AG10803 (cell line): ENCODE measurements at places on chromosomes 12 and 14.

DNA sequence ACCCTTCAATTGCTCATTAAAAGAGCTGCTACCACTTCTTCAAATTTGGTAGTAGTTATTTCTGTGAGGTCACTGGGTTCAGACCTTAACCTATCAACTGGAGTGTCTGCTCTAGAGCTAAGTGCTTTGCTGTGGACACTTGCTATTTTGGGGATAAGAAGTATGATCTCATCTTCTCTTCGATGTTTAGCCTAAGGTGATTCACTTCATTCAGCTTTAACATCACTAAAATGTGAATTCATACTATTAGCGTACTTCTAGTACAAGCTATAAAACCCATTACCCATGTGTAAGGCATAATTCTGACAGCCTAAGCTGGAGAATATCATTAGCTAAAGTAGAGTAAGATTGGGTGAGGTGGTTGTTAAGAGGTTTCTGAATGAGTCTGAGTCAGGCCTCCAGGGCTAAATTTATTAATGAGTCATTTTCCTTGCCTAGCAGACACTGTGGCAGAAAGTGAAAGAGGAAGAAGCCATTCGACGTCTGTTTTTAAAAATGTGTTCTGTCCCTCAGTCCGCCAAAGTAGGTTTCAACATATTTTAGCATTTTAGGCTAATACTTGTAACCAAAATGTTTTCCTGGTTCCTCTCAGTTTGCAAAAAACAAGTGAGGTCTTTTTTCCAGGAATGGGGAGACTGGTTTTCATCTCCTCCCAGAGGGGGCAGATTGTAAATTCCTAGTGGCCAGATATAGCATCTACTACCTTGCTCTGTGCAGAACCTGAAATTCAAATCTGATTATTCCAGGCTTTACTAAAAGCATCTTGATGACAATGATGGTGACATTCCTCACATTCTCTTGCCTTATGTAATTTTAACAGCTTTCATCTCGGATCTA lies 103.6 kb downstream of the SSPN start:
- DNase-seq = peak; percentile 71

DNA sequence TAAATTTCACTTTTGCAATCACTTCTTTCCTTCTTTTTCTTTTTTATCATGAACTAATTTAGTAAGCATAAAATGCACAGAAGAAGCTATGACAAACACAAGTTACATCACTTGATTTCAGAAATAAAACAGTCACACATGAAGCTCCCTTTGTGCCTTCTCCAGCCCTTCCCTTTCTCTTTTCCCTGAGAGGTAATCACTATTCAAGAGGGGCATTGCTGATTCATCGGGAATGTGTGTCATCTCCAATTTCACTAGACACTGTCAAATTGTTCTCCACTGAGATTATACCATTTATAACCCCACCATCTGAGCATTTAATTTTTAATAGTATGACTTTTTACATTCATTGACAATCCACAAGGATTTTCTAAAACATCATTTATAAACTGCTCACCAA lies 91.6 kb upstream of the PTPRQ start:
- DNase-seq = no peak

DNA sequence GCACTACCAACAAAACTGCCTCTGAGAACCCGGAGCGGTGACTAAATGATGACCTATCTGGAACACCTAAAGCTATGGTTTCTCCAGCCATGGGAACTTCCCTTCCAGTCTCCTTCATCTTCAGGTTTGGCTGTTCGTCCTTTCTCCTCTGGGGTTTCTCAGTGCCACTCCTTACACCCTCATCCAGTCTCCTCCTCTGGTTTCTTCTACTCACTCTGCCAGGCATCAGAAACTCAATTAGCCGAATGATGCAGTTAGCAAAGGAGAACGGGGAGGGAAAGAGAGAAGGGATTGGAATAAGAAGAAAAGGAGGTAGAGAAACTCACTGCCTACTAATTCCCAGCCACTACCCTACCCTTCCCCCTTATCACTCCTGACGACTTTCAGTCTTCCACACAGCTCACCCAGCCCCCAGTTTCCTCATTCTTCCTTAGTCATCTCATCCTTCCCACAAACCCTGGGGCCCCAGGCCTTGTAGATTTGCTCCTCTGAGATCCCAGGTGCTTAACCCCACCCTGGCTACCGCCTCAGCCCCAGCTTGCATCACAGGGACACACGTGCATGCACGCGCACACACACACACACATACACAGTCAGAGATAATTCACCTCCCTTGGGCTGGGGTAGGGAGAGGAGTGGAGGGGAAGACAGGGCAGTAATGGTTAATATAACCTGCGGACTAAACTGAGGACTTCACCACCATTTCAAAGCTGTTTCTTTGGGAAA lies 13.0 kb downstream of the FGD6 start:
- DNase-seq = peak; percentile 84

GRCh38 chr12:99767809-99768208 lies 120.3 kb downstream of the GARIN6 start:
- DNase-seq = peak; percentile 34

GRCh38 chr12:46406352-46407027 lies 33.9 kb upstream of the SLC38A2 start:
- DNase-seq = no peak

DNA sequence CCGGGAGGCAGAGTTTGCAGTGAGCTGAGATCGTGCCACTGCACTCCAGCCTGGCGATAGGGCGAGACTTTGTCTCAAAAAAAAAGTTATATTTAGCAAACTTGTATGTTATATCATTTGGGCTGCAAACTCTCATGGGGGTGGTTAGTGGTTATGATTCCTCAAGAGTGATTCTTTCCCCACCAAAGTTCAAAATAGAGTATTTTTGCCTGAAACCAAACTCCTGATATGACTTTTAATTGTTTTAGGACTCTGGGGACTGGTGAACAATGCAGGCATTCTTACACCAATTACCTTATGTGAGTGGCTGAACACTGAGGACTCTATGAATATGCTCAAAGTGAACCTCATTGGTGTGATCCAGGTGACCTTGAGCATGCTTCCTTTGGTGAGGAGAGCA lies 18.6 kb downstream of the HSD17B6 start:
- DNase-seq = no peak

DNA sequence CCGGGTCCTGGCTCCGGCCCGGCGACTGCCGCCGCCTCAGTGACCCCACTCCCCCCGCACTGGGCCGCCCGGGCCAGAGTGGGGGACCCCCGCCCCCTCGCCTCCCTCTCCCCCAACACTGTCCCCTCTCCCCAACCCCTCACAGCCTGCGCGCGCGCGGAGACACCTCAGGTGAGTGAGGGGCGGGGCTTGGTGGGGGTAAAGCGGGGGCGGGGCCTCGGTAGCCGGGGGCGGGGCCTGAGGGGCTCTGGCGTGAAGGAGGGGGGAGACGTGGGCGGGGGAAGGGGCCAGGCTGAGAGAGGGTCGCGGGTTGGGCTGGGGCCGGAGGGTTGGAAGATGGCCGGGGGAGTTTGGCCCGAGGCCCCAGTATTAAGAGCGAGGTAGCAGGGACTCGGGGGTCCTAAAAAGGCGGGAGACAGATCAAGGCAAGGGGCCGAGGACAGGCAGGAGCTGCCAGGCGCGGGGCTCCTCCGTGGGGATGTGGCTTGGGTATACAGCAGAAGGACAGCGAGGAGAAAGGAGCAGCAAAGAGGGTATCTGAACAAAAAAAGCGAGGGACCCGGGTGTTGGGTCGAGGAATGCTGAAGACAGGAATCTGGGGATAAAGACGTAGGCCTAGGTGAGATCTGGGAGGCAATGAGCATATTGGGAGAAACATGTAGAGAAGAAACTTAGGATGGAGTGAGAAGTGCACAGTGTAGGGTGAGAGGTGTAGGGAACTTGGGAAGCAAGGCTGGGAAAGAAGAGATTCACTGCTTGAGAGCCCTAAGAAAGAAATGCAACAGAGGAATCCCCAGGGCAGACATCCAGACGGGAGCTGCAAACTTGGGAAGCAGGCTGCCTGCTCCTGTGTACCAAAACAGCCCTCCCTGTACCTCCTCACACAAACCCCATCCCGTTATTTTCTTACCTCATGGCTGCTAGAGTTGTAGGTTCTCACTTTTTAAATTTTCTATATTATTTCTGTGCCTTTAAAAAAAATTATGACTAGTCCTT lies 10.8 kb downstream of the SUOX start:
- DNase-seq = peak; percentile 31

DNA sequence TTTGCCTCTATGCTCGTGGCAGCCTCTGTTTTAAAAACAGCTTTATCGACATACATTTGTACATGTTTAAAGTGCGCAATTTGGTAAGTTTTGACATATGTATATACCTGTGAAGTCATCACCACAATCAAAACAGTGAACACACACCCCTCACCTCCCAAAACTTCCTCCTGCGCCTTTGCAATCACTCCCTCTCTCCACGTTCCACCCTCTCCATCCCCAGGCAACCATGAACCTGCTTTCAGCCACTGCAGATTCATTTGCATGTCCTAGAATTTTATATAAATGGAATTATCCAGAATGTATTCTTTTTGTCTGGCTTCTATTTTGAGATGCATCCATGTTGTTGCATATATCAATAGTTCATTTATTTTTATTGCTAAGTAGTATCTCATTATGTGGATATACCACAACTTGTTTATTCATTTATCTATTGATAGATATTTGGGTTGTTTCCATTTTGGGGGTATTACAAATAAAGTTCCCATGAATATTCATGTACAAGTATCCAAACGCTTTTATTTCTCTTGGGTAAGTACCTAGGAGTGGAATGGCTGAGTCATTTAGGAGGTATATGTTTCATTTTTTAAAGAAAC lies 15.5 kb upstream of the CHGA start:
- no peak for DNase-seq

GRCh38 chr14:70045844-70046535 lies 142.8 kb downstream of the SLC8A3 start:
- peak; percentile 43 for DNase-seq

DNA sequence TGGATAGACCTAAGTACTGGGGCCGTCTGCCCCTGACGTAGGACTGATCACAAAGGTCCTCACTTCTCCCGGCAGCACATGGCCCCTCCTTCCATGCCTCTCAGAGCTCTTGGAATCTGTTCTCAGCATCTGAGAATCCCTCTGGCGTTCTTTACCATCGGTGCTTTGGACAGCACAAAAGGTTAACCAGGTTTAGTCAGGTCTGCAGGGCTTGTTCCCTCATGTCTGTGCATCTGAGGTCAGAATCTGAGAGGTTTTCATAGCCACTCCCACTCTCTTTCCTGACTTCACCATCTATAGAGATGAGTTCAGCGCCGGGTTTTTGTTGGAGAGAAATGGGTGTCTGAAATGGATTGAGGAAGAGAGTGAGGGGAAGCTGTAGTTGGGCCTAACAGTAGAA lies 130.0 kb upstream of the ARHGAP5 start:
- DNase-seq = no peak

DNA sequence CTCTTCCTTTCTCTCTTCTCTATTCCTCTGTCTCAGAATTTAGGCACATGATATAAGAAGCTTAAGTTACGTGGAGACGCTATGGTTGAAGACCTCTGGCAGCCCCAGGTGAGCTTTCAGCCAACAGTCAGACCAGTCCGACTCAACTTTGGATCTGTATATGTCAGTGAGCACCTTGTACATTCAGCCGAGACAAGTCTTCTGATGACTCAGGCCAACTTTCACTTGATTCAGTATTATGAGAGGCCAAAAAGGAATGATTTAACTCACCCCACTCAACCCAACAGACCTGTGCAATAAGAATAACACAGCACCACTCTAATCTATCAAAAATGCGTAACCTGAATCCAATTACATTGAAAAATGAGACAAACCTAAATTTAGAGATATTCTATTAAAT lies 47.5 kb upstream of the FOXG1 start:
- no peak for DNase-seq

GRCh38 chr12:24778486-24779304 lies 170.2 kb downstream of the BCAT1 start:
- peak; percentile 41 for DNase-seq

GRCh38 chr12:50222275-50222783 lies 55.2 kb upstream of the CERS5 start:
- DNase-seq = peak; percentile 94

DNA sequence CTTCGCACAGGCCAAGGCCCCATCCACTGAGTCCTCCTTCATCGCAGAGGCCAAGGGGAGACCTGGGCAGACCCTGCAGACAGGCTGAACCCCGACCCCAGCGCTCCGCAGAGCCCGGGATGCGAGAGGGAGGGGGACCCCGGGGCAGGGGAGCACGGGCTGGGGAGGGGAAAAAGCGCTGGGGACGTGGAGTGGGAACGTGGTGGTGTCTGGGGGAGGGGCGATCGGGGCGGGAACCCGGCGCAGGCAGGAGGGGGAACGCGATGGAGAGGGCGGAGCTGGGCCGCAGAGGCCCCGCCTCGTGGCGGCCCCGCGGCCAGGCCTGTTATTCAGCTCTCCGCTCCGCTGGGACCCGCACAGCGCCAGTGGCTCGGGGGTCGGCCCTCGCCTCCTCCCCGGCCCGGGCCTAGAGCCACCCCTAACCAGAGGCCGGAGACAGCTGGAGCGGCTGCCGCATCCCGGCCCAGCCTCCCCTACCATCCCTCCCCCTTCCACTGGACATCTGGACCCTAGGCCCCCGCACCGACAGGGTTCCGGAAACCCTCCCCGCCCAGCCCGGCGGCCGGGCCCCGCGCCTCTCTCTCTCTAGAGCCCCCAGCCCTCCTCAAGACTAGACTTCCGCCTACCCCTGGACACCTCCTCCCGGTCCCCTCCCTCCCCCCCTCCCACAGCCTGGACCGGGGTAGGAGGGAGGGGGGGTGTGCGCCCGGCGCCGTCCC lies at the start of gene ARHGEF25:
TSS of gene ARHGEF25 (plus strand) at position 328 of the 719 bp plus-strand sequence. CDS start 460 bp downstream, outside the sequence.
- peak; percentile 48 for DNase-seq

DNA sequence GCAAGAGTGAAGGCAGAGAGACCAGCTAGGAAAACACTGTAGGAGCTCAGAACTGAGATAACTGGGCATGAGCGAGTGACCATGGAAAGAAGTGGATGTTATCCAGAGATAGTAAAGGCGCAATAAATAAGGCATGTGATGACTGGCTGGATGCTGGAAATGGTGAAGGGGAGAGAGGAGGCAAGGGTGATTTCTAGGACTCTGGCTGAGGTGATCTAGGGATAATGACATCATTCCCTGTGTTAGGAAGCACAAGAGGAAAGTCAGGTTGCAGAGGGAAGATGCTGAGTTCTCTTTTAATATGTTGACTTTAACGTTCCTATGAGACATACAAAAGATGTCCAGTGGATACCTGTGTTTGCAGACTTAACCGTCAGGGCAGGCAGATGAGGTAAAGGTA lies 78.7 kb downstream of the C12orf56 start:
- no peak for DNase-seq

DNA sequence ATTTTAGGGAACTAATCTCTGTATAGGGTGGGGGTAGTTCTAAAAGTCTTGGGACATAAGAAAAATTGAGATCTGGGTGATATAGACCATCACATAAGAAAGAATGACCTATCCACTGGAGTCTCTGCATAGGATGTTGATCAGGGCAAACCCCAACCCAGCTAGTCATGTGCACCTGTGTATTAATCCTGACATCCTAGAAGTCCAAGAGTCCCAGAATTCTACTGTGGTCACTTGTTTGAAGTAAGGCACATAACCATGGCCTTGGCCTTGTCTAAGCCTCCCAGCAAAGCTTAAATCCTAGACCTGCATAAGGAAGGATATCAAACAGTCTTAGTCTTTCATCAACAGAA lies 334.1 kb upstream of the DCN start:
- DNase-seq = no peak
